ENCODE measurements at places on chromosomes 2 and 18. TPM values are rescaled to one million over a fixed set of nuclear protein-coding genes. Genes with fewer than 3 reads are reported as not detected.

DNA sequence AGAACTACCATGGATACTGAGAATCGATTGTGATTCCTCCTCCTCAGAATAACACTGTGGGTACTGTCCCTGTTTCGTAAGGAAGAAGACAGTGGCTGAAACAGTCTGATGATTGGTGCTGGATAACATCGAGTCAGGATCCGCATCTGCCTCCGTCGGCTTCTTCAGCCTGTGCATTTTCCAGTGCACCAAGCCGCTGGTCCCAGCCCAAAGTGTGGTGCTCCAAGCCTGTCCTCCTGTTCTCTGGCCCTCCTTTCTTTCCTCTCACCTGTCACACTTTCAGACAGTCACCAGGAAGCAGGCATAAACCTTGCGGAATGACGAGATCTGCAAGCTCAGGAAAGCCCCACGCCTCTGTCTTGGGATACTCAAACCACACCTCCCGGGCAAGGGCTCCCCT is 30.6 kb downstream of the PTGR3 start:
- DNase-seq: no peak

- DNase-seq: no peak
Observed at GRCh38 chr2:158750458-158751125, 44.5 kb upstream of the DAPL1 start.

The REG3A gene
- total RNA-seq: not detected

- no peak for DNase-seq
Observed at GRCh38 chr2:221347471-221347870, 224.6 kb downstream of the EPHA4 start.

- DNase-seq: no peak
Observed at GRCh38 chr18:63850020-63850419, 37.5 kb upstream of the SERPINB2 start.

The SKA1 gene
- 34.6 TPM for total RNA-seq

GRCh38 chr2:10027660-10028330 is 15.6 kb upstream of the KLF11 start:
- DNase-seq: no peak

DNA sequence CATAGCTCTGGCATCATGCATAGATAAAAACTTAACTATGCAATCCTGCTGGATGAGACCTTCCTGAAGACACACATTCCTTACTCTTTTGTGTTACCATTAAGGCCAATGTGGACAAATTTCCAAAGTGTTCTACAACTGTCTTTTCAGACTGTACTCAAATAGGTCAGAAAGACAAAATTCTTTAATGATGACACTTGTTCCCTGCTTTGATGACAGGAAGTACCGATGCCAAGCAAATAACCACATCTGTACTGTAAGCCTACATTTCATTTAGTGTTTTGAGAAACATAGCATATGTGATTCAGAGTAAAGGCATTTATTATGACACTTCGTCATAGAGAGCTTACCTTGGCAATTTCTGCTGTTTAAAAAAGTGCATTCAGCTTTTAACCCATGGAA is 55.0 kb downstream of the PMAIP1 start:
- no peak for DNase-seq

Data from activated naive CD4-positive, alpha-beta T cell treated with anti-CD3 and anti-CD28 coated beads, Interleukin-2, amount 50 U/mL, for 72 hours (primary cell).